A549 (cell line): ENCODE measurements at places on chromosomes 4 and X.
A peak's percentile ranks its signal among the peaks of the same experiment; 100 is the strongest.

GRCh38 chr4:4857001-4857808 lies 2.3 kb upstream of the MSX1 start:
- DNase-seq, result no peak

DNA sequence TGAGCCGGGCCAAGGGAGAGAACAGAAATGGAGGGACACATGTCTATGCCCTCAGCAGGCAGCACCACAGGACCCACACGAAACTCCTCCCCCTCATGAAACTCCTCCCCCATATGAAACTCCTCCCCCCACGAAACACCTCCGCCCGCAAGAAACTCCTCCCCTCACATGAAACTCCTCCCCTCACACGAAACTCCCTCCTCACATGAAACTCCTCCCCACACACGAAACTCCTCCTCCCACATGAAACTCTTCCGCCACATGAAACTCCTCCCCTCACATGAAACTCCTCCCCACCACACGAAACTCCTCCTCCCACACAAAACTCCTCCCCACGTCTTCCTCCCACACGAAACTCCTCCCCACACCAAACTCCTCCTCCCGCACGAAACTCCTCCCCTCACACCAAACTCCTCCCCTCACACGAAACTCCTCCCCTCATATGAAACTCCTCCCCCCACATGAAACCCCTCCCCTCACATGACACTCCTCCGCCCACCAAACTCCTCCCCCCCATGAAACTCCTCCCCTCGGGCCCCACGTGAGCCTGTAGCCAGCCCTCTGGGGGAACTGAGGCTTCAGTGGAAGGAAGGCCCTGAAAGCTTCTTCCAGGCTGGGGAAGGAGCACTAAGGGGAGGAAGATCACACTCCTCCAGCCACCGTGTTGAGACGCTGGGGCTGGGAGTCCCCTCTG lies 15.2 kb downstream of the ADRA2C start:
- peak; percentile 25 for DNase-seq

GRCh38 chr4:1741208-1741607 lies 19.9 kb downstream of the TACC3 start:
- no peak for DNase-seq

DNA sequence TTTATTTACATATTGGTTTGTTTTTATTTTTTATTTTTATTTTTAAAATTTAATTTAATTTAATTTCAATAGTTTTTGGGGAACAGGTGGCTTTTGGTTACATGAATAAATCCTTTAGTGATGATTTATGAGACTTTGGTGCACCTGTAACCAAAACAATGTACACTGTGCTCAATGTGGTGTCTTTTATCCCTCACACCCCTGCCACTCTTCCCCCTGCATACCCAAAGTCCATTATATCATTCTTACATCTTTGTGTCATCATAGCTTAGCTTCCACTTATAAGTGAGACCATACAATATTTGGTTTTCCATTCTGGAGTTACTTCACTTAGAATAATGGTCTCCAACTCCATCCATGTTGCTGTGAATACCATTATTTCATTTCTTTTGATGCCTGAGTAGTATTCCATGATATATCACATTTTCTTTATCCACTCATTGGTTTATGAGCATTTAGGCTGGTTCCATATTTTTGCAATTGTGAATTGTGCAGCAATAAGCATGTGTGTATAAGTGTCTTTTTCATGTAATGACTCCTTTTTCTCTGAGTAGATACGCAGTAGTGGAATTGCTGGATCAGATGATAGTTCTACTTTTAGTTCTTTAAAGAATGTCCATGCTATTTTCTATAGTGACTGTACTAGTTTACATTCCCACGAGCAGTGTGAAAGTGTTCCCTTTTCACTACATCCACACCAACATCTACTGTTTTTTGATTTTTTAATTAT lies 157.1 kb downstream of the CPXCR1 start:
- DNase-seq, result no peak

DNA sequence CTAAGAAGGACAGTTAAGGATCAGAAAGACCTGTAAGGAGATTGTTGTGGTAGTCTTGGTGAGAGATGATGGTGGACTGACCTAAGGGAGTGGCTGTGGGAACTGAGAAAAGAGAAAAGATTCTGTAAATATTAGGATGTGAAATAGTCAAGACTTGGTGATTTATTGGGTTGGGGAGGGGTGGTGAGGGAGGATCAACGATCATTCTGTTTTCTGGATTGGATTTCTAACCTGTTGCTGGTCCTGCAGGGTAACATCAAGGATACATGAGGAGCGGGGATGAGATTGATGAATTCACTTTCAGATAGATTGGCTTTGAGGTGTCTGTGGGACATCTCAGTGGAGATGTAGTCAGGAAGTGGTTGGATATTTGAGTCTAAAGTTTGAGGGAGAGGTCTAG lies 1.4 kb downstream of the PIN4 start:
- no peak for DNase-seq

GRCh38 chrX:132810964-132811712 lies 147.3 kb downstream of the HS6ST2 start:
- DNase-seq, result no peak

DNA sequence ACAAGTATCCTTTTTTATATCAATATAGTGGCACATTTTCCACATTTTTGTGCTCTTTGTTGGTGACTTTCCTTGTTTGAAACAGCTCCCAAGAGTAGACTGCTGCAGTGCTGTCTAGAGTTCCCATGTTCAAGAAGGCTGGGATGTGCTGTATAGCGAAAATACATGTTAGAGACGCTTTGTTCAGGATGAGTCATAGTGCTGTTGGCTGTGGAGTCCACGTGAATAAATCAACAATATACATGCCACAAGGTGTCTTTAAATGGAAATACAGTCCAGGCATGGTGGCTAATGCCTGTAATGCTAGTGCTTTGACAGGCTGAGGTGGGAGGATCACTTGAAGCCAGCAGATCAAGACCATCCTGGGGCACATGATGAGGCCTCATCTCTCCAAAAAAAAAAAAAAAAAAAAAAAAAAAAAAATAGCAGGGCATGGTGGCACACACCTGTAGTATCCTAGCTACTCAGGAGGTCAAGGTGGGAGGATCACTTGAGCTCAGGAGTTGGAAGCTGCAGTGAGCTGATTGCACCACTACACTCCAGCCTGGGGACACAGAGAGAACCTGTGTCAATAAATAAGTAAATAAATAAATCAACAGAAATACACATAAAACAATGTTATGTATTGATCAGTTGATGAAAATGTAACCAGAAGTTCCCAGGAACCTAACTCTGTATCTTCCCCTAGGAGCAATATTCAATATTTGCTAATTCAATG lies 256.8 kb upstream of the STS start:
- no peak for DNase-seq

DNA sequence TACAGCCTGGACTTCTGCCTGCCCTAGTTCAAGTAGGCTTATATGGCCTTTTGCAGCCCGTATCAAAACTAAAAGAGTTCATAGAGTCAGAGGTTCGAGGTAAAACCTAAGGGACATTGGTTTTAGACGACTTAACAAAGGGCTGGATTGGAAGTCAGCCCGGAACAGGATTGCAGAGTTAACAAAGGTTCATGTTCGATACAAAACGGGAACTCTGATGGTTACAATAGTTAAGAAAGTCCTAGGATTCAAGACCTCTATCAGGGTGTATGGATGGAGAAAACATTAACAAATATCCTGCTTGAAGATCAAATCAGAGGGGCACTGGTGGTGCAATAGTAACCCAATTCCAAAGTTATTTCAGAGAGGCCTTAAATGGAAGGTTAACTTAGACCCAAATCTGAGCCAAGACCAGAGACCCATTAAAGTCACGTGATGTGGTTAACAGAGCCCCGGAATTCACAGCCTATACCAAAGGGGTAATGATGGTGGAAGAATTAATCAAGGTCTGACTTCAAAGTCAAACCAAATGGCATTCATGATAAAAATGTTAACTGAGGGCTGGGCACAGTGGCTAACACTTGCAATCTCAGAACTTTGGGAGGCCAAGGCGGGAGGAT lies 656 bp upstream of the ZNF630 start:
- no peak for DNase-seq

DNA sequence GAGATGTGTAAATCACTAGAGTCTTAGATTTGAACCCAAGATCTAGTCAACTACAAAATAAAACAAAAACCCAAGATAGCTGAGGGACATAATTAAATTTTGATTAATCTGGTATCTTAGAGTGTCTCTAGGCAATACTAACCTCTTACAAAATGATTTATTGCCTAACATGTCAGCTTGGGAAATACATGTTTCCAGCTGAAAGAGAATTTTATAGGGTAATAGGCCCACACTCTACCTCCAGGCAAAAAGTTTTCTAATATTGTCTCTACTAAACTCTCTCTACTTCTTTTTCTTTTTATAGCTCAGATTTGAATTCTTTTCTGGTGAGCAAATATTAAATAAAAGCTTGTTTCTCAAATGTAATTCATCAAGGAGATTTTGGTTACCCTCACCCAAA lies 263.2 kb downstream of the IL15 start:
- DNase-seq, result no peak

- no peak for DNase-seq
Measured at GRCh38 chr4:82745173-82745842, 53.3 kb downstream of the SCD5 start.

DNA sequence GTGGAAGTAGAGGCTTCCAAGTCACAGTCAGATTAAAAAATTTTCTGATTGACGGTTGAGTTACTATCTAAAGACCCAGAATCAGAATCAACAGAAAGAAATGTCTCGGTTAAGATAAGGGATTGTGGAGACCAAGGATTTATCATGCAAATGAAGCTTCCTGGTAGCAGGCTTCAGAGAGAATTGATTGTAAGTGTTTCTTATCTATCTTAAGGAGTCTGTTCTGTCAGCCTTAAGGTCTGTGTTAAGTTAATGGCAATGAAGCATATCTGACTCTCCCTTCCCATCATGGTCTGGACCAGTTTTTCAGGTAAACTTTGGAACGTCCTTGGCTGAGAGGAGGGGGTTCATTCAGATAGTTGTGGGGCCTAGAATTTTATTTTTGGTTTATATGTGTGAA lies 780.2 kb downstream of the FAM133A start:
- DNase-seq, result no peak

DNA sequence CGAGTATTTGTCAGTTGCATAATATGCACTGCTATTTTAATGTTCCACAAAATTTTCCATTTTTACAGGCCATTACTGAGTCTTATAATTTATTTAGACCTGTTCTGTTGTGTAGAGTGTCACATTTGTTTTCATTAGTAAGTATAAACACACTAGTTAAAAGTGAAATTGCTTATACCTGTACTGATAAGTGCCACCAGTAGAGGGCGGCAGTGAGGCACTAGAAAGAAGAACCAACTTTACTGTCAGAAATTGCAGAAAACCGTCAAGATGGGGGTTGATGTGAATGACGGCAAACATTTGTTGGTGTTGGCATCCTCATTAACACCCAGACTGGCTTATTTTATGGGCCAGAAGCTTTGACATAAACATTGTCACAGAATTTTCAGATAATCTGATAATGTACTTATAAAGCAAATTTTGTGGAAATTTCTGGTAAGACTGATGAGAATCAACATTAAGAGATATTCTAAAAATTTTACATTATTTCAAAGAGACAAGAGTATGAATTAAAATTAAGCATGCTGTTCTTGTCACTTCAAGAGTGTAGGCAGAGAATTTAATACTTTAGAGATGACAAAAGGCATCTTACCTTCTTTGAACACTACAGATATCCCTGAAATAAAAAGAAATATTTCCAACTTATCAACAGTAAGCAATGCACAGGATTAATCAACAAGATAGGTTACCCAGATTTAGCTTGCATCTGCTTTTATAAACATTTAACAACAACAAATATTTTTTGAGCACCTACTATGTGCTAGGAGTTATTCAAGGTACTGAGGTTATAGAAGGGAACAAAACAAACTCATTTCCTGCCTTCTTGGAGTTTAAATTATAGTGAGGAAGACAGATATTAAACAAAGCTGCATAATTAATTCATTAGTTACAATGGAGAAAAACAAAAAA lies 24.9 kb downstream of the ALPK1 start:
- peak; percentile 47 for DNase-seq

DNA sequence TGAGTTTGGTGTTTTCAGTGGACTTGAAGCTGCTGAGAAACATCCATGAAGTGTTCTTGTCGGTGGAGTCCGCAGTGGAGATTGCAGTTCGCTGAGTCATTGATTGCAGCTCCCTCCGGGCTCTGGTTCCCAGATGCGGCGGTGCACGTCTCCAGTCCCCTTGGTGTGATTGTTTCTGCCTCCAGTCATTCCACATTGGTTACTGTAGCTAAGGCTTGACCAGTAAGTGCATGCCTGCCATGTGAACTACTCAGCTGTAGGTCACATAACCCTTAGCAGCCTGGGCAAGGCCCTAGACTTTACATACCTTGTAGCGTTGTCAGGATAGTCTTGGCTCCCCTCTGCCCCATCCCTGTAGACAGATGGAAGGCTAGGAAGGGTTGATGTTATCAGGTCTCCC lies 53.8 kb upstream of the CLCN4 start:
- DNase-seq, result no peak

GRCh38 chr4:138592796-138593195 lies 350.6 kb upstream of the SLC7A11 start:
- no peak for DNase-seq

- no peak for DNase-seq
Measured at GRCh38 chr4:140267576-140267975, 105.9 kb upstream of the SCOC start.

DNA sequence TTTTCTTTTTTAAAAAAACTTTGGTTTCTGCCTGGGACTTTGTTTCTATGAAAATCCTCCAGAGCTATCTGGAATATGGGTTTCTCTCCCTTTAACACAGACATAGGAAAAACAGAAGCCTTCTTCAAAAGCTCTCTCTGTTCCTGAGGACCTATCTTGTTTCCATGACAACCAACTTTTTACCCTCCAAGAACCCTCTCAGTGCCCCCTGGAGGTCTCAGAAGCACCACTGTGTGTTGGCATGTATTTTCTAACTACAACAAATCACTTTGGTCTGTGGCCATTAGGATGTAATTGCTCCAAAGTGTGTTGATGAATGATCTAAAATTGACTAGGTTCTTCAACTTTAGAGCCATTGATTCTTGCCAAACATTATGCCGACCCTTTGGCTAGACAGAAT lies 1331.6 kb downstream of the ADGRL3 start:
- no peak for DNase-seq

DNA sequence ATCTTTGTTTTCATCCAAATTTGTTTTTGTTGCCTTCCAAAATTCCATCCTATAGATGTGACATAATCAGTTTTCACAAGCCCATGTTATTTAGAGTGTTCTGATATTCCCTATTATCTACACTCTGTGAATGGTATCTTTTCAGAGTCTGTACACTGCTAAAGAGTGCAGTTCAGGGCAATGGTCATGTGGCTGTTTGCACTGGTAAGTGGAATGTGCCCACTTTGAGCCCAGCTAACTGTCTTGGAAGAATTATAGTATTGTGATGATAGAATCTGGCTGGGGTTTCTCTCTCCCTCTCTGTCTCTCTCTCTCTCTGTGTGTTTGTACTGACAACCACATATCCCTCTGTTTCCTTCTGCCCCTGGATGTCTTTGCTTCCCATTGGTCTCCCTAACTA lies 37.4 kb upstream of the BEX4 start:
- DNase-seq, result no peak

GRCh38 chr4:140038031-140038533 lies 115.9 kb downstream of the MAML3 start:
- peak; percentile 62 for DNase-seq
